ENCODE measurements at places on chromosomes 2 and 18. TPM values are rescaled to one million over a fixed set of nuclear protein-coding genes. Genes with fewer than 3 reads are reported as not detected.
A peak's percentile ranks its signal among the peaks of the same experiment; 100 is the strongest.

Gene ANTXR1
- total RNA-seq = 146 TPM

Gene DUSP19
- total RNA-seq = 9.1 TPM

Gene FIGN
- total RNA-seq = 14.4 TPM

Gene SLC40A1
- 72.0 TPM for total RNA-seq

Gene ZC3H6
- 17.0 TPM for total RNA-seq

Gene CIB4
- total RNA-seq = not detected

Gene MAL
- total RNA-seq = 1.0 TPM

Gene CPO
- total RNA-seq = 0.32 TPM

Gene EMILIN2
- 32.4 TPM for total RNA-seq

Gene OXER1
- 2.2 TPM for total RNA-seq

Gene ERFE
- total RNA-seq = 0.79 TPM

Gene CHST9
- total RNA-seq = not detected

Gene LINC00305
- total RNA-seq = not detected

Gene BMP10
- not detected for total RNA-seq

GRCh38 chr2:74525717-74526648 lies at the start of gene DQX1:
DQX1 (minus strand) TSS chr2:74526231; CDS start chr2:74525729, 502 bp downstream.
- peak; percentile 38 for DNase-seq

DNA sequence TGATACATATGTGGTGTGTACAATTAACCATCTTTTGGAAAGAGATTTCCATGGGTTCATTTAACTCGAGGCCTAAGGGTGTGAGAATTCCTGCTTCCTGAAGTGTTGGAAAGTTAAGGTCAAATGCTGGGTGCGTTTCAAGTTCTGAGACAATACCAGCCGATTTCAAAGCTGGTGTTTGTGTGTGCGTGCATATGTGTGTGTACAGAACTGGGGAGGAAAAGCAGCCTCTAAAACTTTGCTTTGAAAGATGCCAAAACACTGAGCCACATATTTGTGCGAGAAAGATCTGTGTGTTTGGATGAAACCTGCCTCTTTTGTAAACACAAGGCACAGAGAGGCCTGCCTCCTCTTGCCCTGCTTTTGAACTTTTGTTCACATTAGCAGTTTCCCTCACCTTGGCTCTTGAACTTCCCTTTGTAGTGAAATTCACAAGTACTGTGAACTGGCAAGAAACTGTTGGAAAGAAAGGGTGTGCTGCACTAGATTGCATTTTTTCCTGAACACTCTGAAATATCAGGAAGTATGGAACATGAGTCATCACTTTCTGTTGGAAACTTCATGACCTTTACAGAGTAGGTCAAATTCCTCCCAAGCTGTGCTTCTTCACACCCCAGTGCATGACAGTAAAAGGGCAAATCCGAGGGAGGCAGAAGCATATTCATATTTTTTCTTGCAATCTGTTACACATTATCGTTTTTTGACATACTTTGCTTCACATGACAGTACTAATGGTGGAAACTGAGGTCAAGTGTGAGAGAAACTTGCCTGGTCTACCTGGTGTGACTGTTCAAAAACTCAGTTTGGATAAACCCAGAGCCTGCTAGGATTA lies 20.0 kb upstream of the CAVIN2 start:
- no peak for DNase-seq

- no peak for DNase-seq
Observed at GRCh38 chr18:78448106-78448505, 531.5 kb upstream of the SALL3 start.

DNA sequence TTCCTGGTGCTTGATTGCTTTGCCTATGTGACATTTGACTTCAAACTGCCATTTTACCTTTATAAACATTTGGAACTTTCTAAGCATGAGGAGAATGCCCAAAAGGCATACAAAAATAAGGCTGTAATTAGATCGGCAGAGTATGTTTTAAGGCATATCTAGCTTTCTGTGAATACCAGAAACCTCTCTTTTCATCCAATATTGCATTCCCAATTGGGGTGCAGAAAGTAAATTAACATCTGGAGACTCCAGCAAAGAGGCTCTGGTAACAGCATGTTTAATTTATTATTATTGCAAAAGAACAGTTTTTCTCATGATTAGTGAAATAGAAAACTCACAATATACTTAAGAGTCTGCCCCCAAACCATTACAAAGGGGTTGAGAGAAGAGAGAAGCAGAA lies 32.1 kb downstream of the FRZB start:
- DNase-seq = no peak

GRCh38 chr2:171531291-171531690 lies 9.0 kb downstream of the CYBRD1 start:
- peak; percentile 83 for DNase-seq

DNA sequence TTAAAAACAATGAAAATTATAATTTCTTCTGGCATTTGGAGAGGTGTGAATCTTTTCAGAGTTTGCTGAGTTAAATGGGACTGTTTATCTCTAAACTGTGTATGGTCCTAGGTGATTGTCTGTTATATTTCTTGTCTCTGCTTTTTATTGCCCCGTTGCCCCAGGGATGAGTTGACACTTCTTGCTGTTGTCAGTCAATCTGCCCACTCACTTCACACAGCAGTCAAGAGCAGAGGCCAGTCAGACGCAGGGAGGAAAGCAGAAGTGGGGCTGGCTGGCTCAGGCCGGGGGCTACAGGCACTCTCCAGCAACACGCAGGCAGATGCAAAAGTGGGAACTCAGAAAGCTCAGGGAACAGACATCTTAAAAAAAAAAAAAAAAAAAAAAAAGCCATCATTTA lies 365.2 kb downstream of the CLIP4 start:
- DNase-seq = no peak

DNA sequence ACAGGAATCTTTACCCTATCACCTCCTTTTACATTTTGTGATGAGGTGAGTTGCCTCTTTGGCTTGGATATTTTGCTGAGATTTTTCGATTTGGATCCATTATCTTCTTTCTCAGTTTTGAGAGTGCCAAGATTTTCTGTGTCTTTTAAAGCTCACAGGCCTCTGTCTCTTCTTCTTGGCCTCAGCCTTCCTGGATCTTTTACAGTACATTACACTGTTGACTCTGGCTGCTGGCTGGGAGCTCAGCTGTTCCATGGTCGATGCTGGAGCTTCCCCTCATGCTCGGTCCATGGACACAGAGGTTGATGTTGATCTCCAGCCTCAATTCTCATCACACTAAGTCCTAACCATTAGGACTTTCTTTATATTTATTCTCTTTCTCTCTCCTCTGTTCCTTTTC lies 332.8 kb upstream of the UBE2E3 start:
- no peak for DNase-seq

GRCh38 chr2:233853353-233853752 lies 982 bp downstream of the HJURP start:
- DNase-seq = peak; percentile 31

DNA sequence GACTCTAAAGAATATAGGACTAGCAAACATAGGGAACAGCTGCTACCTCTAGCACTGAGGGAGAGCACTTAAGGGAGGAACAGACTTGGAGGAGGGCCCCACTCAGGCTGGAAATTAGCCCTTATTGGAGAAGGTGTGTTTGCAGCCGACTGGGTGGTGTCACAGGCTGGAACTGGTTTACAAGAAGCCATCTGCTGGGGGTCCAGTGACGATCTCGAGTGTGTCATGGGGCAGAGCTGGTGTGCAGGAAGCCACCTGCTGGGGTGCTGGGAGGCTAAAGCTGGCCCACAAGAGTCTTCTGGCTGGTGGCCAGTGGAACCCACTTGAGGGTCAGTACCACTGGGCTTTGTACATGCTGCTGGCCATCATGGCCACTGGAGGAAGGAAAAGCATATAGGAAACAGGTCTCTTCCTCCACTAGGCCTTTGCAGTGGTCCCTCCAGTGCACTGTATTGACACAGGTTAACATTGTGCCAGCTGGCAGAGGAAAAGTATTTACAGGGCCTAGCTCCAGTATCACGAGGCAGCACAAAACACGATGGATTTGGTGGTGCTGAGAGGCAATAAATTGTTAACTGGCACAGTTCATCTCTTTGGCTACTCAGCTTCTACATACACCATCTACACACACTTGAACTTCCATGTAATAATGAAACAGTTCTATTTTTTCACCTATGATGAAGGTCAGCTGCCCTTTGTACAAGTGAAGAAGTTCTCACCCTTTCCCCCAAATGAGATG lies 43.6 kb downstream of the MAP3K20 start:
- peak; percentile 59 for DNase-seq

DNA sequence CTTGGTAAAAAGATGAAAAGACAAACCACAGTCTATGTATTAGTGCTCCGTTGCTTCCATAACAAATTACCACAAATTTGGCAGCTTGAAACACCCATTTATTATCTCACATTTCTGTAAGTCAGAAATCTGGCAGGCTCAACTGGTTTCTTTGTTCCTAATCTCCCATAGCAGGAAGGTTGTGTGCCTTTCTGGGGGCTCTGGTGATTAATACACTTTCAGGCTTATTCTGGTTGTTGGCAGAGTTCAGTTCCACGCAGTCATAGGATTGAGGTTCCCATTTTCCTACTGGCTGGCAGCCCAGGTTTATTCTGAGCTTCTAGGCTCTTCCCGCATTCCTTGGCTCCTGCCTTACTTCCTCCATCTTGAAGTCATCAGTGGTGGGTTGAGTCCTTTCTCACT lies 189.3 kb downstream of the ANAPC1 start:
- peak; percentile 80 for DNase-seq

DNA sequence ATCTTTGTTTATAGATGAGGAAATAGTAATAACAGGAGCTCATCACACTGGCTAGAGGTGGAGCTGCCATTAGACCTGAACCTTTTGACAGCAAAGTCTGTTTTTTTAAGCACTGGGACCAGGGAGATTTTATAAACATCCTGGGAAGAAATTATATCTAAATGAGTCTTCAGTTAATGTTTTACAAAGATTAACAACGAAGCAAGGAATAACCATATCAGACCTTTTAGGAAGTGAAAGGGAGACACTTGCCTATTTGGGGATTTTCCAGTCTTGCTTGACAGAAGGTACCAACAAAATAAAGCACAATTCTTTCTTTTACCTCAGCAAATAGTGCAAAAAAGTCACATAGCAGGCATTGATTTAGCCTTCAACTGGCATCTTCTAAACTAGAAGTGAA lies 777.0 kb downstream of the CPS1 start:
- DNase-seq = no peak

DNA sequence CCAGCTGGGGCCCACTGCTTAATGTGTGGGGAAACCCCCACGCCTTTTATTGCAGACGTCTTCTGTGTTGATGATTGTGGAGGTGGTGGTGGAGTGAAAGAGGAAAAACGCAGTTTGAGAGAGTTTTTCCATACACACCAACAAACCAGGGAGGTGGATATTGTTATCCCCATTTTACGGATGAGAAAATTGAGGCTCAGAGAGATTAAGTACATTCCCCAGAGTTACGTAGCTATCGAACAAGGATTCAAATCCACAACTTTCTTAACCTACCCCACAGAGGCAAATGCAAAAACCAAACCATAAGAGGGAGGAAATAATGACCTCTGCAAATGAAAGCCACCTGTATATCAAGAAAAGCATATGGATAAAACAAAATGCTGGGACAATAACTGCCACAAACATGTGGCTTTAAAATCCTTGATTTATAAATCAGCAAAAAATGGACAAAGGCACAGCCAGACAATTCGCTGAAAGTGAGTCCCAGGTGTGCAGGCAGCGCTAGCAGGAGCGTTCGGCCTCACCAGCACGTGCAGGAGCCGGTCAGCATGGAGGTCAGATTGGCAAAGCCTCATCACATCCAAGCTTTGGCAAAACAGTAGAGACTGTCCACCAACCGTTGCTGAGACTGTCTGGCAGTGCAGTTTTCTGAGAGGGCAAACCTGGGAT lies 12.6 kb upstream of the RAB17 start:
- DNase-seq = no peak

DNA sequence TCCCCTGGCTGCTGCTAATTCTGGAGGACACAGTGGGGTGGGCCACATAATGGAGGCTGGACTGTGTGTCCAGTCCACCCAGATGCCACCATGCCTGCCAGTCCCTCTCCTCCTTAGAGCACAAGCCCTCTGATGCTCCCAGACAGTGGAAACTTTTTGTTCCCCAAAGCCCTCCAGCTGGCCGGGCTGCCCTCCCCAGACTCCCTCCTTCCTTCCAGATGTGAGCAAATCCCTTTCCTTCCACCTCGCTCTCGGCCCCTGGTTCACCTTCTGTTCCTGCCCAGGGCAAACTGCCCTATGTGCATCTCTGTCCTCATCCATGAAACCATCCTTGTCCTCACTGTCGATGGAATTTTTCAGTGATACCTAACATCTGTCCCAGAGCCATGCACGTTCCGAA lies 33.9 kb downstream of the LRRFIP1 start:
- DNase-seq = no peak

DNA sequence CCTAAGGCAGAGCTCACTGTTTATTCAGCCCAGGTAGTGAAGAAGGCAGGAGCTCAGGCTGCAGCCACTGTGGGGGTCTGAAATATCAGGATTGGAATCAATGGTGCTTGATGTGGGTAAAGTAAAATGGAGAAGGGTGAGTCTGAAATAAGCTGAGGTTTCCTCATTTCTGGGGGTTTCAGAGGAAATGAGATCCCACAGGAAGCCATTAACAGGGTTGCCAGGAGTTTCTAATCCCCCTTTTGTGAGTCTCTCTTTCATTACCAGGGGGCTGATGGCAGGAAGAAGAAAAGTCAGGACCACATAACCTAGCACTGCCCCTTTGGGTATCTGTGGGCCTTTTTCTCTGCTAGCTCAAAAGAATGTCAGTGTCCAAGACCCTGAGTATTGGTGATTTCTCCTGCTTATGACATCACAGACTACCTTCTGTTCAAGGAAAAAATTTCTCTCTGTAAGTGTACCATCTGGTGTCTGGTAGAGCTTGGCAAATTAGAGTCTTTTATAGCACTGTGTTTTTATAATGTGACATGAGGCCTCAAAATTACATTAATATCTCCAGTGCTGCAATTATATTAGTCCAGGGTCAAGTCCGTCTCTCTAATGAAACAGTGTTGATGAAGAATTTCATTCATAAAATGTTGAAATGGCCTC lies 56.0 kb downstream of the LBH start:
- DNase-seq = no peak

- DNase-seq = no peak
Observed at GRCh38 chr2:103292573-103292972, 530.7 kb downstream of the TMEM182 start.

- DNase-seq = no peak
Observed at GRCh38 chr2:54862742-54863141, 139.3 kb downstream of the EML6 start.

DNA sequence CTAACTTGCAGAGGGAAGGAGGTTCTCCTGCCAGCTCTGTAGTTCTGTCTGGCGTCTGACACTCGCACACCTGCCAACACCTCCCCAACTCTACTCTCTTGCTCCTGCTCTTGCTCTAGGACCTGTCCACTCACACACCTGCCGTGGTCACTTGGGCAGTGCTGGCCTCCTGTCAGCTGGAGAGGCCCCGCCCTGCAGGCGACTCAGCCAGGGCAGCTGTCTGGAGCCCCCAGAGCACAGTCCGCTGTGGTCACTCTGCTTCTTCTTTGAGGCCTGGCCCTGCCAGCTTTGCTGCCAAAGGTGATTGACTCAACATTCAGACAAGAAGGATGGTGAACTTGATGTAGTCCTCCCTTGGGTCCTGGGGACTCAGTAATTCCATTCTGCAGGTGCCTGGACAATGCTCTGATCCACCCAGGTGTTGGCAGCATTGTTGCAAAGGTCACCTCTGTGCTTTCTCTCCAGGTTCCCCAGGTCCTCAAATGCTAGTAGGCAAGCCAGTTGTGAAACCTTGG lies 18.7 kb downstream of the TPO start:
- DNase-seq = peak; percentile 41

- DNase-seq = no peak
Observed at GRCh38 chr2:234437642-234438304, 59.1 kb downstream of the ARL4C start.

GRCh38 chr2:3624059-3624794 lies 29.3 kb downstream of the COLEC11 start:
- DNase-seq = peak; percentile 28

Measured in posterior vena cava (tissue), 2 donors.